ENCODE measurements at places on chromosomes 13 and 19. TPM values are rescaled to one million over a fixed set of nuclear protein-coding genes. Genes with fewer than 3 reads are reported as not detected.

GRCh38 chr19:21622920-21623319 is 117.5 kb downstream of the ZNF429 start:
- no peak for DNase-seq

DNA sequence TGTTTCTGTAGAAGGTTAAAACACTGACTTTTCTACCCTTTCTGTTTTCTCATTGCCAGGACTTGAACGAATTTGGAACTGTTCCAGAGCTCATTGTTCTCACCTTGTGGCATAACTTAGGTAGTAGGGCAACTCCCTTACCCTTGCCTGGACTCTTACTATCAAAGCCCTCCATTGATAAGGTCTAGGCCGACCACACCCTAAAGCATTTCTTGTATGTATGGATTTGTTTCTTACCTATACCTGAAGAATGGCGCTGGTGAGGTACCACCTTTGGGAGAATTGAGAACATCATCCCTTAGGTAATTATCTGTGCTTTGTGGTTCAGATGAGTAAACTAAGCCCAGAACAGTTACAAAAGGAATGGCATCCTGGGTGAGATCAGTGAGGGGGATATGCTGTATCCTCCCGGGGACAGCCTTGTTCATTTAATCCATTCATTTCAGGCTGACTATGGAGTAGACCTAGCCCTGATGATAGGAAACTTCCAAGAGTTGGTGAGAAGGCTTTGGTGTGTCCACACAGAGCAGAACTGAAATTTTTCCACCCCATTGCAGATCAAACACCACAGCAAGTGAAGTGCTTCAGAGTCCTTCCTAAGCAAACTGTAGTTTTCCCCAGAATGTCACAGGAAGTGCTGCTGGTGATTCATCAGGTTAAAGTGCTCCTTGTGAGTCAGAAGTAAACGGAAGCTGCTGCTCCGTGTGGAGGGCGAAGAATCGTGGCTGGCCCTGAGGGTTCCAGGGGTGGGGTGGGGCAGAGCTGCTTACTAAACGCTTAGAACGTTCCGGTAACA is 113.0 kb downstream of the TEX26 start:
- DNase-seq, result peak; percentile 93

- no peak for DNase-seq
Observed at GRCh38 chr13:71124230-71124629, 742.8 kb downstream of the DACH1 start.

Gene PRR36
- polyA plus RNA-seq, result not detected

DNA sequence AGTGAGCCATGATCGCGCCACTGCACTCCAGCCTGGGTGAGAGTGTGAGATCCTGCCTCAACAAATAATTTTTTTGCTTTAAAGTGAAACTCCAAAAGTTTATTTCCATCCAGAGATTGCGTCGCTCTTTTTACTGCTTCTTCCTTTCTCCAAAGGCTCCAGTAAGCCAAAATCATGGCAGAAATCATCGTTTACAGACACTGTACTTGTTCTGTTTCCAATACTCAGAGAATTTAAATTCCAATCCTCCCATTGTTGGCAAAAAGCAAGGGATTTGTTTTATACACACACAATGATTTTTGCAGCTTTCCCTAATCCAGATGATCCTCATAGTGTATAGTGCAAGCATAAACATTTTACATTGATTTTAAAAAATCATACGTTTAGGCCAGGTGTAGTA is 15.3 kb downstream of the FBXO27 start:
- DNase-seq, result no peak

DNA sequence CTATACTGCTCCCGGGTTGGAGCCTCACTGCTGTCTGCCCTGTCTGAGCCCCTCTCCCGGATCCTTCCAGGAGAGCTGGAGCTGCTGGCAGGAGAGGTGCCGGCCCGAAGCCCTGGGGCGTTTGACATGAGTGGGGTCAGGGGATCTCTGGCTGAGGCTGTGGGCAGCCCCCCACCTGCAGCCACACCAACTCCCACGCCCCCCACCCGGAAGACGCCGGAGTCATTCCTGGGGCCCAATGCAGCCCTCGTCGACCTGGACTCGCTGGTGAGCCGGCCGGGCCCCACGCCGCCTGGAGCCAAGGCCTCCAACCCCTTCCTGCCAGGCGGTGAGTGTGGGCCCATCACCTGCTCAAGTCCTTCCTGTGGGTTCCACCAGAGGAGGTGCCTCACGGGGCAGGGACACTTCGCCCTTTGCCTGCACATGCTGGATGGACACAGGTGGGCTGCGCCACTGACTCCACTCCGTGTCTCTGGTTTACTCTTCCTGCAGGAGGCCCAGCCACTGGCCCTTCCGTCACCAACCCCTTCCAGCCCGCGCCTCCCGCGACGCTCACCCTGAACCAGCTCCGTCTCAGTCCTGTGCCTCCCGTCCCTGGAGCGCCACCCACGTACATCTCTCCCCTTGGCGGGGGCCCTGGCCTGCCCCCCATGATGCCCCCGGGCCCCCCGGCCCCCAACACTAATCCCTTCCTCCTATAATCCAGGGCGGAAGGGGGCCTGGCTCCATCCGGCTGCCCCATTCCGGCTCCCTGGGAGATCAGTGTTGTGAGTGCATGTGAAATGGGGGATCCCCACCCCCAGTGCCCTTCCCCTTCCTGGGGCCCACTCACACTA is 19.8 kb downstream of the EPN1 start:
- DNase-seq, result no peak
